ENCODE measurements at places on chromosomes 5 and 9.
A peak's percentile ranks its signal among the peaks of the same experiment; 100 is the strongest.

DNA sequence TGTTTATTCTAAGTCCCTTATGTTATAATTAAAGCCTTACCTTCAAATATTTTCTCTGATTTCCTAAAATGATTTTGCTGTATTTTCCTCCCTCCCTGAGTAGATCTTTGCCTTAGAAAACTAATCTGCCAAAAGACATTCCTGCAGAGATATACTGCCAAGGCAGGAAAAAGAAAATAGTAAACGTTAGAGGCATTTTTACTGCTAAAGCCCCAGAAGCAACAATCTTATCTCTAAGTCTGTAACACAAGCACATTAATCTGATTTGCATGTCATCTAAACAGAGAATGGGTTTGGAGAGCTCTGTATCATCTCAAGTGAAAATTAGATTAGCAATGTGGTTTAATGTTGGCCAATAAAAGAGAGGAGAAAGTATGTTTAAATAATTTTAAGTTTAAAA is 847.7 kb downstream of the MAT2B start:
- DNase-seq, result peak; percentile 52

DNA sequence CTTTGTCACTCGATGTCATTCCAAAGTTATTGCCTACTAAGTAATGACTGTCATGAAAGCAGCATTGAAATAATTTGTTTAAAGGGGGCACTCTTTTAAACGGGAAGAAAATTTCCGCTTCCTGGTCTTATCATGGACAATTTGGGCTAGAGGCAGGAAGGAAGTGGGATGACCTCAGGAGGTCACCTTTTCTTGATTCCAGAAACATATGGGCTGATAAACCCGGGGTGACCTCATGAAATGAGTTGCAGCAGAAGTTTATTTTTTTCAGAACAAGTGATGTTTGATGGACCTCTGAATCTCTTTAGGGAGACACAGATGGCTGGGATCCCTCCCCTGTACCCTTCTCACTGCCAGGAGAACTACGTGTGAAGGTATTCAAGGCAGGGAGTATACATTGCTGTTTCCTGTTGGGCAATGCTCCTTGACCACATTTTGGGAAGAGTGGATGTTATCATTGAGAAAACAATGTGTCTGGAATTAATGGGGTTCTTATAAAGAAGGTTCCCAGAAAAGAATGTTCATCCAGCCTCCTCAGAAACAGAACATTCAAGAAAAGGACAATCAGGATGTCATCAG is 11.3 kb downstream of the TLR4 start:
- DNase-seq, result no peak

- DNase-seq, result no peak
Observed at GRCh38 chr5:13212886-13213285, 731.6 kb downstream of the DNAH5 start.

- no peak for DNase-seq
Observed at GRCh38 chr5:151108566-151108965, 27.7 kb upstream of the TNIP1 start.

DNA sequence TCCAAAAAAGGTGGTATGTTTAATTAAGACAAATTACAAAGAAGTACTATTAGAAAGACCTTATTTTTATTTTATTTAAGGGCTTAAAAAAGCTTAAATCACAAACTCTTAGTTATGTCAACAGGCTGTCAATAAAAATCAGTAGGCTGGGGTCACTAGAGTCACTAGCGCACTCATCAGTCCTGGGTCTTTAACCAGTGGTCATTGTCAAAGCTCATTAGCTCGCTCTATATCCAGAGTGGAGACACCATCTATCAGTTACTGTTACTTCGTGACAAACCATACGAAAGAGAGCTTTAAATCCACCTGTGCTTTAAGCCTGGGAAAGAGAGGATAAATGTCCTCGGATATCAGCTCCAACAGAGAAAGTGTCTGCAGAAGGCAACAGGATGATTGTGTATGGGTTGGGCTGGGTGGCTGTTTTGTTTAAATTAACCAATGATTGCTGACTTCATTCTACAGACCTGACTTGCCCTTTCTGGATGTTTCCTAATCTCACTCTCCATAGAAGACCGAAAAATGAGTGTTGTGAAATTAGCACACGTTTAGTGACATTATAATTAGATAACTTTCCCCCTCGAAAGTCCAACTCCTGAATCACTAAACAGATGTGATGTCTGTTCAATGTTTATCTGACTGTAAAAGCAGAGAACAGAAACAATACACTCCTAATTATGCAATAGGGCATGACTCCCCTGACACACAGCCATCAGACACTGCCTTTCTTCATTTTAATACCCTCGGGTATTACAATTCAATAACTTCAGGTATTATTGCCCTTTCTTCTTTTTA is 123.6 kb upstream of the TNPO1 start:
- DNase-seq, result peak; percentile 68

GRCh38 chr5:51997949-51998348 is 614.7 kb downstream of the ISL1 start:
- no peak for DNase-seq

DNA sequence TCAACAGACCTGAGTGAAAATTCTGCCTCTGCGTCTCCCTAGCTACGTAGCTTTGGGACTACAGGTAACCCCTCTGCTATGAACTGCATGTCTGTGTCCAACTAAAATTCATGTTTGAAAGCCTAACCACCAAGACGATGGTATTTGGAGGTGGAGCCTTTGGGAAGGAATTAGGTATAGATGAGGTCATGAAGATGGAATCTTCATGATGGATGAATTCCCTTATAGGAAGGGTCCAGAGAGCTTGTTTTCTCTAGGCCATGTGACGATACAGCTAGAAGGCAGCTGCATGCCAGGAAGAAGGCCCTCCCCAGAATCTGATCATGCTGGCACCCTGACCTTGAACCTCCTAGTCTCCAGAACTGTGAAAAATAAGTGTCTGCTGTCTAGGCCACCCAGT is 296.4 kb downstream of the SLIT3 start:
- DNase-seq, result no peak

- DNase-seq, result no peak
Observed at GRCh38 chr9:20402273-20402875, 219.9 kb downstream of the MLLT3 start.

GRCh38 chr5:122310889-122311288 is 1.1 kb upstream of the SNCAIP start:
- DNase-seq, result peak; percentile 16

DNA sequence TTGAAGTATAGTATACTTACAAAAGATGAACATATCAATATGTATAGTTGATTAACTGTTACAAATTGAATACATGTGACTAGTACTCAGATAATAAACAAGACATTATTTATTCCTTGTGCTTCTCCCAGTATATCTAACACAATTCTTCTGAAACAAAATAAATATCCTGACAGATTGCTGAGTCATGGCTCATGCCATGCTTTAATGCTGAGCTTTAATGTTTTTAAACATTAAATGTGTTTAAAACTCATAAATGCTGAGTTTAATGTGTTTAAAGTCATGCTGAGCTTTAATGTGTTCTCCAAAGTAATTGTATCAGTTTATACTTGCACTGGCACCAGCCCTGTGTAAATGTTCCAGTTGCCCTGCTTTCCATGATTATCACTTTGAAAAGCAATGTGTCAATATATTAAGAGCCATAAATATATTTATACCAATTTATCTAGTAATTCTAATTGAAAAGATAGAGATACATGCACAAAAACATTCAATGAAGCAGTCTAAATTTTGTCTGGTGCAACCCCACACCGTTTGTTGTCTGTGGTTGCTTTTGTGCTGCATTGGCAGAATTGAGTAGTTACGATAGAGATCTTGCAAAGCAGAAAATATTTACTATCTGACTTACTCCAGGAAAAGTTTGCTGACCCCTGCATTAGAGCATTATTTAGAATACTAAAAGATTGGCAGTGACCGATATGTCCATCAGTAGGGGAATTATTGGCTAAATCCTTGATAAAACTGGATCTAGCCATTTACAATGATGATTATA is 15.7 kb downstream of the KIAA1958 start:
- no peak for DNase-seq

DNA sequence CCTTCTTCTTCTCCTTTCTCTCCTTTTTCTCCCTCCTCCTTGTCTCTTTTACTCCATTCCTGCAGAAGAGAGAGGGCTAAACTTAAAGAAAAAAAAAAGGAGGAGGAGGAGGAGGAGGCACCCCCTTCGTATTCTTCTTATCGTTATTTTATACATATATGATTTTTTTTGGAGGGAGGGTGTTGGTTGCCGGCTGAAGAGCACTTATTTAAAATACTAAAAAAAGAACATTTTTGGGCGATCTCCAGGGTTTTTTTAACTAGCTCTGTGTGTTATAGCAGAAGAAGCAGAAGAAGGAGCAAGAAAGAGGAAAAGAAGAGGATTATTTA is 381 bp downstream of the NR2F1 start:
- no peak for DNase-seq

- DNase-seq, result no peak
Observed at GRCh38 chr9:1179366-1179765, 129.2 kb downstream of the DMRT2 start.

DNA sequence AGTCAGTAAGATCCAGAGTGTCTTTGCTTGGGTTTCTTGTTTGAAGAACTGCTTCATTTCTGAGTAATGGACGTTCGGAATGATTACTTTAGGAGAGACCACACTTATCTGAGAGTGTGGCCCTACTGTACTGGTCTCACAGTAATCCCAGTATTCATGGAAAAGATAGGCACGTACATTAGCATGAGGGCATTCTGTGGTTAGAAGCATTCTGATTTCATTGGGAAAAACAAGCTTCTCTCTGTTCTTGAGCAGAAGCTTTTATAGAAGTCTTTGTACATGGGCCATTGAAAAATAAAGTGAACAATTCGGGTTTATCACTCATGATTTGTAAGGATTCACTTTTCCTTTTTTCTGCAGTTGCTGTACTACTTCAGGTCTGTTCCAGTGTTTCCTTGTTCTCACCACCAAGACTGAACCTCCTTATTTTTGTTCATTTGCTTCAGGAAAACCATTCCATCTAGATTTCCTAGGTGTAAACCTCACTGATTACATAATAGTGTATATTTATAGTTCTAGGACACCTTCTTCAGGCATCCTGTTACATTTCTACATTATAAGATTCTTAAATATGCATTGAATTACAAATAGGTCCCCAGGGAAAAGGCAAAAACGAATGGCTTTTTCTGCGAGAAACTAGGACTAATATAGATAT is 10.1 kb downstream of the TGFBR1 start:
- DNase-seq, result no peak

DNA sequence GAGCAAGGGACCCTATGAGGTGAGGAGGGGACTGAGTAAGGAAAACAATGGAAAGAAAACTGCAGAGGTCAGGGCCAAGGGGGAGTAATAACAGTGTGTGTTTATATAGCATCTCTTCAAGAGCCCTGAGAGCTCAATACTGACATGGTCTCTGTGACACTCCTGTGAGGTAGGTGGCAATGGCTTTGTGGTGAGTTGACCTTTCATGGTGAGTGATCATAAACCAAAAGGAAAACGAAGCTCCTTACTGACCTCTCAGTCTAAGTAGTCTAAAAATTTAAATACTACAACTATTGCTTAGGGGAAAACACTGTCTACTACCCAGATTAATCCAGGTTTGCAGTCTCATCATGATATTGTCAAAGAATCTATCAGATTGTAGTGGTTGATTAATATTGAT is 130.9 kb downstream of the SNCAIP start:
- DNase-seq, result no peak

DNA sequence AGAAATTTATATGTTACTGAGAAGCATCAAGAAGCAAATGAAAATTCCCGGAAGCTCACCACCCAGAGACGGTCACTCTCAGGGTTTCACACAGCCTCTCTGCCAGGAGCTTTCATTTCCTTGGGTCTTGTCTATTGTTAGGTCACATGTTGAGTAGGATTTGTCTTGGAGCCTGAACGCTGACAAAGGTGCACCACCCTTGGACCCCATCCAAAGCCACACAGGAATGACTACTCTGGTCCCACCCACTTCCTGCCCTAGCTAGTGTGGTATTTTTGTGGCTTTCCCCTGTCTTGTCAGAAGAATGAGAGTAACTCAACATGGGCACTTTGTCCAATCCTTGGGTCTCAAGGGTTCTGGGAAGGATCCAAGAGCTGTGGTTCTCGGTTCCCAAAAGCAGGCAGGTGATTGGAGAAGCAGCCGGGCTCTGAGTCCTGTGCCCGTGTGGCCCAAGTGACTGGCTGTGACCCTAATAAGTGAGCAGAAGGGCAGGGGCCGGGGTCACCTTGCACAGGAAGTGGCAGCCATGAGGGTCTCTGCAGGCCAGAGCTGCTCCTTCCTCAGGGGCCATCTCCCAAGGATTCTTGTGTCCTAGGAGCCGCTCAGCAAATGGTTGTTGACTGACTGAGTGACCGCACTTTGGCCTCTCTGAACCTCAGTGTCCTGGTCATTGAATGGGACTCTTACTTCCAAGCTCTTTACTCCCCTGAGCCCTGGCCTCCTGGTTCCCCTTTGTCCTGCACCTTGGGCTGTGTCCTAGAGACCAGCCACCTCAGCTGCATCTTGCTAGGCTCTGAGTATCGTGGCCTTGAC is 6.9 kb downstream of the FGD3 start:
- DNase-seq, result no peak

DNA sequence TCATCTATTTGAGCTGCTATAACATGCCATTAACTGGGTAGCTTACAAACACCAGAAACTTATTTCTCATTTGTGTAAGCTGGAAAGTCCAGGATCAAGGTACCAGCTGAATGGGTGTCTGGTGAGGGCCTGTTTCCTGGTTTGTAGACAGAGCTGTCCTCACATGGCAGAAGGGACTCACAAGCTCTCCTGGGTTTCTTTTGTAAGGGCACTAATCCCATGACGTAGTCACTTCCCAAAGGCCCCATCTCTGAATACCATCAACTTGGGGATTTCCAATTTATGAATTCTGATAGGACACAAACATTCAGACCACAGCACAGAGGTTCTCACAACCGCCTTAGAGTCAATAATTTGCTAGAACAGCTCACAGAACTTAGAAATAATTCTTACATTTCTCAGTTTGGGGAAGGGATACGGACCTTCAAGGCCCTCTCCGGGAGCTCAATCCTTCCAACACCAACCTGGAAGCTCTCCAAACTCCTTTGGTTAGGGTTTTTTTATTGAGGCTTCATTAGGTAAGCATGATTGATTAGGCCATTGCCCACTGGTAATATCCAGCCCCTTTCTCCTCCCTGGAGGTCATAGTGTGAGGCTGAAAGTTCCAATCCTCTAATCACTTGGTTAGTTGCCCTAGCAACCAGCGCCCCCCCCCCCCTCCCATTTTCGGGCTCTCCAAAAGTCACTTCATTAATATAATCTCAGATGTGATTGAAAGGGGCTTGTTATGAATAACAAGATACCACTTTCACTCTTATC is 7.6 kb upstream of the DNAJA1 start:
- DNase-seq, result no peak

GRCh38 chr5:14257995-14258403 is 114.9 kb downstream of the TRIO start:
- DNase-seq, result no peak

DNA sequence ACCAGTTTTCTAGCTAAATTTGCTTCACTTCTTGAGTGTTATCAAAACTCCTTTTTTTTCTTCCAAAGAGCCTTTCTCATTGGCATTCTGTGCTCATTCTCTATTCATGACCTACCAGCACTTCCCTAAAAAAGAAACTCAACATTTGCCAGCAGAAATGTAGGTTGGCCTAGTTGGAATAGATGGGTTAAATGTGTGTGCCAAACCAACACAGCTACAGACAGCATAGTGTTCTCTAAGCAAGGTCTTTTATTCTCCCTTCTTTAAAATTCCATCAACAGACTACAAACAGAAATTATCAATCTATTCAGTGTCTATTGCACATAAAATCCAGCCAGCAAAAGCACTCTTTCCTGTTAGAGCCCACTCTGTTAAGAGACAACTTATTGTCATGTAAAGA is 255.8 kb upstream of the PUM3 start:
- DNase-seq, result no peak
